Nucleus accumbens (tissue), 56 donors: ENCODE measurements at places on chromosomes 12 and 14.

DNA sequence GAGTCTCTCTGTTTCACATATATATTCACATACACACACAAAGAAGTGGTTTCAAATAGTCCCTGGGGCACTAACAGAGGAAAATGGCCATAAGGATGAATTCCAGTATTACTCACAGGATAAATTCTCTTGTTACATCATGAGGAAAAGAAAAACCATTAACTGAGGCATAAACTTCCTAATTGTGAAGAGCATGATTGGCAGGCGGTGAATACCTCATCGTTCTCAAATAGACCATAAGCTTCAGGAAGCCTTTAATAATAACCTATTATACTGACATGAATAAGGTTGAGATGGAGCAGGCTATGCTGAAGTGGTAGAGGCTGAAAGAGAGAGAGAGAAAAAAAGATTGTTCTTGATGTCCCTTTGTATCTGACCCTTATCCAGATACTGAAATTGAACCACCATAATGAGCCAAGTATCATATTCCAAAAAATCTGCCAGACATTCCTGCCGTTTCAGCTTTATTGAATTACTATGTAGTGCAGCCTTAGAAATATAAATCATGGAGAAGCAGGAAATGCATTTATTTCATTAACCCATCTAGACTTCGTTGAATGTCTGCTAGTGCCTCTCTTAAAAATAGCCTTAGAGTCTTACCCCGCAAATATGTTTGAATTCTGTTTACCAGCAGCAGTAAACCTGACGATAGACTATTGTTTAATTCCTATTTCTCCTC is 86.8 kb downstream of the NUAK1 start:
- no peak for DNase-seq

GRCh38 chr12:49160399-49160798 is 28.5 kb downstream of the TUBA1A start:
- no peak for DNase-seq

GRCh38 chr12:78759367-78759766 is 105.2 kb upstream of the SYT1 start:
- DNase-seq = no peak

GRCh38 chr14:55383541-55384140 is 28.0 kb downstream of the ATG14 start:
- DNase-seq = no peak

- no peak for DNase-seq
These were observed 30.3 kb downstream of the SCN8A start for GRCh38 chr12:51621156-51621922.

GRCh38 chr12:105120551-105120950 is 13.0 kb downstream of the WASHC4 start:
- DNase-seq = no peak

DNA sequence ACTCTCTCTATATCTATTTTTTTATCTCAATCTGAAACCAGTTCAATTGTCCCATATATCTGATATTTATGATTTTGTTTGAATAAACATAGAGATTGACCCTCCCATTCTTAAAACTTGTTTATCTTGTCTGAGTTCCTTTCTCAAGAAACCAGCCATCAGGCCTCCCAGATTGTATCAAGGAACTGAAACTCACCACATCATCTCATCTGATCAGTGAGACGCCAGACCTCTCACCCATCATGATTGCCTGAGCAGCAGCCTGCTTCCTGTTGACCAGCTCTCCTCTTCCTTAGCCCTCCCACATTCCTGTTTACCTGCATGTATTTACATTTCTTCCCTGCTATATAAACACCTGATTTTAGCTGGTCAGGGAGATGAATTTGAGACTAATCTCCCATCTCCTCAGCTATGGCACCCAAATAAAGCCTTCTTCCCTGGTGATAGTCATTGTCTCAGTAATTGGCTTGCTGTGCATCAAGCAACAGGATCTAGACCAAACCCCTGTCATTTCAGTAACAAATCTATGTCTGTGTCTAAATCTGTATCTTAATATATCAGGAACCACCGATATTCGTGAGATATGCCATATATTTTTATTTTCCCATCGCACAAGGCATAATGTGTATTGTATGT is 323.6 kb downstream of the TMTC2 start:
- DNase-seq = no peak

- no peak for DNase-seq
These were observed 305.3 kb upstream of the DDHD1 start for GRCh38 chr14:53458368-53458814.

- no peak for DNase-seq
These were observed 697.1 kb upstream of the SEL1L start for GRCh38 chr14:82230748-82231147.

DNA sequence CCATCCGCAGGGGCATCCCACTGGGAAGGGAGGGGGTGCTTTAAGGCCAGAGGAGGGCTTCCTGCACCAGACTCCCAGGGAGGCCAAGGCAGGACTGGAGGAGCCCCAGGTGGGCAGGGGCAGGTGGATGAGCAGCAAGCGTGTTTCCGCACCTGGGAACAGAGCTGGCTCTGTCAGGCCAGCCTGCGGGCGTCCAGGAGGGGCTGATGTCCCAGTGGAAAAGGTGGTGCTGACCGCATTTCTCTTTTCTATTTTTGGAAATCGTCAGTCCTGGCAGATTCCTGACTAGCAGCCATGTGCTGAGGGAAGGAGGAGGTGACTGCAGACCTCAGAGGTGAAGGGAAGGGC is 27.2 kb downstream of the CHGA start:
- no peak for DNase-seq

DNA sequence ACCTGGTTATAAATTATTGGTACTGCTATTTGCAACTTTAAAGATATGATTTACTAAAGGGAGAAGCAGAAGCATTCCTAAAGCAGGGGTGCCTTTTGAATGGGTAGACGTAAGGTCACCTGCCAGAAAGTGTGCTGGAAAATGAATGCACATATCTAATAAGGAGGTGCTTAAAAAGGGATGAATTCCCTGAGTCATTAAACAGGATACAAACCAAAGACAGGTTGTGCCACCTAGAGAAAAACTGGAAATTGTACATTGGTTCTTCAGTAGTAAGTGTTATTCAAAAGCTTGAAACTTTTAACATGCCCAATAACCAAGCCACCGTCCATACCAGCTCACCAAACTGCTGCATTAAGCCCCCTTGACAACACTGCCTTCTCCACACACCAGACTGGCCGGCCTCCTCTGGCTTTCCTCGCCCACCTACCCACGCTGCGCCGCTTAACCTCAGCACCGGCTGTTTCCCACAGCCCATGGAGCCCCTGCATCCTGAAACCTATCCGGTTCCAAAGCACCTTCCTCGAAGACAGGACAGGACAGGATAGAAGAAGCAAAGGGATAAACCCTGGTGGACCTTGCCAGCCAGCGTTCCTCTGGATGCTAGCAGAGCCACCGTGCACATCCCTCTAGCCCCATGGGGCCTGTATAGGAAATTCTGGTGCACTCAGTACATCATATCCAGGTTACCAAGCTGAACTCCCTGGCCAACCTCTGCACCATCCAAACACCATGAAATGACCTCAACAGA is 201.5 kb upstream of the CAND1 start:
- no peak for DNase-seq

- no peak for DNase-seq
These were observed 268.6 kb upstream of the CRY1 start for GRCh38 chr12:107361970-107362369.
